G401 (cell line): ENCODE measurements at places on chromosomes 12 and 14. TPM values are rescaled to one million over a fixed set of nuclear protein-coding genes. Genes with fewer than 3 reads are reported as not detected.
A peak's percentile ranks its signal among the peaks of the same experiment; 100 is the strongest.

The FOXG1 gene
- total RNA-seq, result 0.25 TPM in 1 of 2 replicates, not detected in the other

DNA sequence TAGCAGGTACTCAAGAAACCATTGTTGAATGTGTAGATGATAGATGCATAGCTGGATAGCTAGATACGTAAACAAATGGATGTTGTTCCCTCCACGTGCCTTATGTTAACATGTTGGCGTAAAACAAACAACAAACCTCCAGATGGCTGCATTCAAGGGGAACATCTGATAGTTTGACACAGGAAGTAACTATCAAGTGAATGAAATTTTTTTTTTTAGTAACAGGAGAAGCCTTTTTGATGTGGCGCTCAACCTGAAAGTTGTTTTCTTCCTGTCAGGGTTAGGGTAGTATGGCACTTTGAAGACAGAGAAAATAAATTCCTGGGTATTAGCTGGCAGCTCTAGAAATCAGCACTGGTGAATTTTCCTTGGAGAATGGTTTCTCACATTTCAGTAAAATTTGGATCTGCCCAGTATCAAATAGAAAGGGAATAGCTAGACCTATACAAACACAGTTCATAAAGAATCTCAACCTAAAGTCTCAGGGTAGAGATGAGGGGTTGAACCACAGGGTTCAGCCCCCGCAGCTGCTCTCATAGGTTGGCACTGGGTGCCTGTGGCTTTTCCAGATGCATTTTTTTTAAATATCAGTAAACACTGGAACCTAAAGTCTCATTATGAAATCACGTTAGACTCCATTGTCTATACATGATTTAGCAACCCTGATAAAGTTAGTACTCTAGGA is 18.8 kb upstream of the RAP1B start:
- DNase-seq, result no peak

DNA sequence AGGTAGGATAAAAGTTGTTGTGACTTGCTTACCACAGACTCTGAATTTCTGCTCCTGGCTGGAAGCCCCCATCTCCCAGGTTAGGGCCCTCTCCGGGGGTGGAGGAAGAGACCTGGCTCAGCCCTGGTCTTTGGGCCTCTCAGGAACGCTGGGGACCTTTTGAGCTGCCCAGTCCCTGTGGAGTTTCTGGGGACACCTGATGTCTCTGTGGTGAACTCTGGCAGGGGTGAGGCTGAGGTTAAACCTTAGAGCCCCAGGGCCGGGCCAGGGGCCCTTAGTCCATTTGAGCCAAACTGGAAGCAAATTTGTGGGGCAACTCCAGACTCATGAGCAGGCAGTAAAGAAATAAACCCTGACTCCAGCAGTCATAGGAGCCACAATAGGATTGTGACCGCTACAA is 112.1 kb downstream of the ADGRD1 start:
- DNase-seq, result no peak

The PRH2 gene
- not detected in 2 replicates for total RNA-seq

- no peak for DNase-seq
Measured at GRCh38 chr12:112179341-112179740, 54.0 kb downstream of the TRAFD1 start.

- no peak for DNase-seq
Measured at GRCh38 chr12:80634903-80635302, 72.5 kb upstream of the MYF6 start.

GRCh38 chr14:81138429-81138828 is 82.3 kb downstream of the GTF2A1 start:
- DNase-seq, result no peak

- no peak for DNase-seq
Measured at GRCh38 chr14:75244121-75244520, 34.5 kb upstream of the FOS start.

DNA sequence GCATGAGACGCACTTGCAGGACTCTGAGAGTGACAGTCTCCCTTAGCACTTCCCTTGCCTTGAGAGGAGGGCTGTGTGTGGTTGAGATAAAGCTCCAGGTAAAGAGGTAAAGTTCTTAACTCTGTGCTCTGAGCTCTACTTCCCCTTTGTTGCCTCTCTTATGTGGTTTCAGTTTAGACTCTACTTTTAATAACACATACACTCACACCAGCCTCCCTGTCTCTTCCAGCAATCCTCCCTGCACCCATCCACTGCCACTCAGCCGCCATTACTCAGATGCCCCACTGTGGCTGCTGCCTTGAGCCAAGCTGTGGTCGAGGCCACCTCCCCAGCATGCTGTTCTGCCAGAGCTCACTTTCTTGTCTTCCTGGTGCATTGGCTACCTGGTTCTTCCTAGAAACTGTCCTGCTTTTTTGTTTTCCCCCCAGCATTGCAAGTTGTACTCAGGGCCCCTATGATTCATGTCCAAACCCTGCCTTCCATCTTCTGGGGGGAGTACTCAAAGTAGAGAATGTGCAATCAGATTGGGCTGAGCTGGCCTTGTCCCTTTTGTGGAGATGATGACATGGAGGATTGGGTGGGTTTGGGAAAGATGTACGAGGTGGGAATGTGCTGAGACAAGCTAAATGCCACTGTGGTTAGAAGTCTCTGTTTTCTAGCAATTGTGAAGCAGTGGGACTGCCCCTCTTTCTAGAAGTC is 115.5 kb upstream of the PARP11 start:
- no peak for DNase-seq

- peak; percentile 68 for DNase-seq
Measured at GRCh38 chr14:56087671-56088471, 30.3 kb upstream of the PELI2 start.

GRCh38 chr12:108313606-108314351 is 25.3 kb downstream of the CMKLR1 start:
- DNase-seq, result no peak

The SERPINA10 gene
- not detected in 2 replicates for total RNA-seq

The CCDC38 gene
- total RNA-seq, result not detected in 2 replicates

DNA sequence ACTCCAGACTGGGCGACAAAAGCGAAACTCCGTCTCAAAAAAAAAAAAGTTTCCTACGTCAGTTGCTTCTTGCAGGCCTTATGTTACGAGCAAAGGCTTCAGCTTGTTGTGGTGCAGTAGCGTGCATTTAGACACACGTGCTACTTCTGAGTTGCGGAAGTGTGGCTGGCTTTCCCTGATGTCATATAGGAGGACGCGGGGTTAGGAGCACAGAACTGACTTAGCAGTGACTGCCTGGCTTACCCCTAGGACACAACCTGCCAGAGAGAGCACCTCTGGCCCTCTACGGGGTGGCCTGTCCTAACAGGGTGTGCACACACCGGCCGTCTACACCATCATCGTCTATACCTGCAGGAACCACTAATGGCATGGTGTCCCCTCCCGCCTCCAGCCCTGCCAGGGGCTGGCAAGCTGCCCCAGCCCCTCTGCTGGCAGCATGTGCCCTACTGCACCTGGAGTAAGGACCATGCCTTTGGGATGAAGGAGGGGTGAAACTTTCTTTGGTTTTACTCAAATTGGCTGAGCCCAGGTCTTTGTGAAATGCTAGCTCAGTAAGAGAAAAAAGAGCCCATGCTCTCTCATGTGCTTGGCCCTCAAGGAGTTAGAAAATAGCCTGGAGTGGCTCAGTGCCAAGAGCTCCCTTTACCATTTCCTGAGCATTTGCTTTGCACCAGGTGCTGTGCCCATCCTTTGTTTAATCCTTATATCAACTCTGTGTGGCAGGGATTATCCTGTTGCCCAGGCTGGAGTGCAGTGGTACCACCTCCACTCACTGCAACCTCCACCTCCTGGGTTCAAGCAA is 1.7 kb upstream of the GPR68 start:
- DNase-seq, result no peak

The OAS1 gene
- not detected in 2 replicates for total RNA-seq

DNA sequence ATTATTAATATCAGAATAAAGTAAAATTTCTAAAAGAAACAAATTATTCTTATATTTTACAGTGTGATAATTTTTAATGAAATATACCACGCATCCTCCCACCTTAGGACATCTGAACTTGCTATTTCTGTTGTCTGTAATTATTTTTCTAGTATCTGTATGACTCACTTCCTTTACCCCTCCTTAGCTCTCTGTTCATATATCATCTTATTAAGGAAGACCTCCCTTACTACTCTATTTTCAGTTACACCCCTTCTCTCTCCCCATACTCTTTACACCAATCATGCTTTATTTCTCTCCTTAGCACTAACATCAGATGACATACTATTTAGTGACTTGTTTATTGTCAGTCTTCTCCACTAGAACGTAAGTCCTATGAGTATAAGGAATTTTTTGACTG is 34.2 kb upstream of the C12orf50 start:
- no peak for DNase-seq

- DNase-seq, result no peak
Measured at GRCh38 chr14:71290960-71291466, 383.8 kb downstream of the PCNX1 start.

The PIK3C2G gene
- not detected in 2 replicates for total RNA-seq

GRCh38 chr14:32370714-32371113 is 41.6 kb downstream of the AKAP6 start:
- no peak for DNase-seq

DNA sequence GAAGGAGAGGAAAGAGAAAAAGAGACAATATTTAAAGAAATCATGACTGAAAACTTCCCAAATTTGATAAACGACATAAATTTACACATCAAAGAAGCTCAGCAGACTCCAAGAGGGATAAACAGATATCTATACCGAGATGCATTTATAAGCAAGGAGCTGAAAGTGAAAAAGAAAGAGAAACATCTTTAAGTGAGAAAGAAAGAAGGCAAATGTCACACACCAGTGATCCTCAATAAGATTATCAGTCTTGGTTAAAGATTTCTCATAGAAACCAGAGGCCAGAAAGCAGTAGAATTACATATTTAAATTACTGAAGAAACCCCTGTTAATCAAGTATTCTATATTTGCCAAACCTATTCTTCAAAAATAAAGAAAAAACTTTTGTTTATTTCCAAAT is 424.2 kb downstream of the SLC16A7 start:
- DNase-seq, result no peak

DNA sequence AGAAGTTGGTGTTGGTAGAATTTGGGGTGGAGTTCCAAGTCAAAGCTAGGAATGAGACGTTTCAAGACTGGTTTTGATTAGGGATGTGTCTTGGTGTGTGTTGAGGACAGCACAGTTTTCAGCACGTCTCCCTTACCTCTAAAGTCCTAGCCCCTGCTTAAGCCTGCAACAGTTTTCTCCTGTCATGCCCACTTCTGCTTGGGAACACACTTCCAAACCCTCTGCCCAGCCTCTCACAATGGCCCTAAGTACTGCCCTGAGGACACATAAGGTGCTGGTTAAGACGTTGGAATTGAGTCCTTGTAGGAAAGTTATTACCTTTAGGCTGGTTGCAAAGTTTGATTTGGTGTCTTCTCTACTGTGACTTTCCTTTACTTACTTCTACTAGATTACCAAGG is 710 bp upstream of the BMAL2 start:
- DNase-seq, result no peak

DNA sequence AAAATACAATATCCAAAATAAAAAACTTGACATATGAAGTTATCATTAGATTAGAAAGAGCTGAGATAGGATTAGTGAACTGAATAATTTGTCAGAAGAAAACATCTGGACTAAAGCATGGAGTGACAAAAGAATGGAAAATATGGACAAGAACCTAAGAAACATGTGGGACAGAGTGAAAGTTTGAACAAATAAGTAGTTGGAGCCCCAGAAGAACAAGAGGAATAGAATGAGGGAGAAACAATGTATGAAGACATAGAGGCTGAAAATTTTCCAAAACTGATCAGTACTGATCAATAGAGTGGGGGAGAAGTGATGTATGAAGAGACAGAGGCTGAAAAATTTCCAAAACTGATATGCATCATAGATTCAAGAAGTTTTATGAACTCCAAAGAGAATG is 170.6 kb upstream of the CRY1 start:
- DNase-seq, result no peak

DNA sequence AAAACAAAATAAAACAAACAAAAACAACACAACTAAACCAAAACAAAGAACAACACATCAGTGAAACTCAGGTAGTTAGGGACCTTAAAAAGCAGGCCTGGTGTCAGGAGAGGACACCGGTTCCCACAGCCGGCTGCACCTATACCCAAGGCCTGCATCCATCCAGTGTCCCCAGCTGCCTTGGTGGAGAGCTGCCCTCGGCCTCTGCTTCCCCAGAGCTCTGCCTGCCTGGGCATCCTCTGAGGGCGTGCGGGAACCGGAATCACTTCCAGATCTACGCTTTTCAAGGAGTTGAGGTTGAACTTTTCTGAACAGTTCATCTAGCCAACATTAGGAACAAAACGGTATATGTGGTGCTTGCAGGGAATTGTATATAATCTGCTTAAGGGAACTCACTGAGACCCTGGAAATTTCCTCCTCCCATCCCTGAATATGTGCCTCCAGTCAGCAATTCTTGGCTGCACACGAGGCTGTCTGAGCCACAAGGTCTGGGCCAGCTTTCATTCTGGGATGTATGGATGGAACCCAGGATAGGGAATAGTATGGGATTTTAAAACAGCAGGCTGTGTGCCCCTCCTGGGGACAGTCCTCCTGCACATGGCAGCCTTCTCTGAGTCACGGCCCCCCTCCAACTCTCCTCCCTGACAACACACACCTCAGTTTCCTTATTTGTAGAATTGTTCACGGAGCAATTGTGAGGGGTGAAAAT is 319.0 kb upstream of the RTL1 start:
- DNase-seq, result no peak

GRCh38 chr14:23568021-23568599 is 519 bp upstream of the AP1G2 start:
- DNase-seq, result no peak

GRCh38 chr14:49622022-49622607 is 1.5 kb downstream of the MGAT2 start:
- DNase-seq, result no peak

The SYCP3 gene
- total RNA-seq, result not detected in 2 replicates

- peak; percentile 75 for DNase-seq
Measured at GRCh38 chr14:59630288-59630963, 53.8 kb upstream of the CCDC175 start.

- no peak for DNase-seq
Measured at GRCh38 chr12:169528-170370, 44.2 kb downstream of the SLC6A12 start.

- no peak for DNase-seq
Measured at GRCh38 chr12:93369505-93369904, 8.2 kb upstream of the NUDT4 start.

- no peak for DNase-seq
Measured at GRCh38 chr12:92109613-92110012, 36.0 kb downstream of the BTG1 start.

The COCH gene
- 0.07 and 0.31 TPM in 2 replicates for total RNA-seq

DNA sequence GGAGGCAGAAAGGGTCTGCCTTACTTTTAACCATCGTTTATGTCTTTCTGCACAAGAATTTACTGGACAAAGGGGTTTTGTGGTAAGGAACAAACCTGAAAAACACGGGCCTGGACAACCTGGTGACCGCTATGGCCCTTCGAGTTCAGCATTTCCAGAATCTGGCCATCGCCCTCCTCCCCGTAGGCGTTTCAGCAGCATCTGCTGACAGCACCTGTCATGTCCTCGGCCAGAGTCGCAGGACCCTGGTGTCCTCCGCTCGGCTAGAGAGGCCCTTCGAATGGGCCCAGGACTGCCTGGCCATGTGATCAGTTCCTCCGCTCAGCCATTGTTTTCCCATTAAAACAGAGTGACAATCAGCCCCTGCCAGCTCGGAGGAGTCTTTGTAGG is 142.8 kb upstream of the FKBP4 start:
- no peak for DNase-seq

- DNase-seq, result no peak
Measured at GRCh38 chr12:130461447-130461815, 123.7 kb downstream of the PIWIL1 start.

- DNase-seq, result no peak
Measured at GRCh38 chr14:104132981-104133380, 5.4 kb upstream of the KIF26A start.
